Non-pigmented ciliary epithelial cell (primary cell): ENCODE measurements at places on chromosomes 5 and 9.

DNA sequence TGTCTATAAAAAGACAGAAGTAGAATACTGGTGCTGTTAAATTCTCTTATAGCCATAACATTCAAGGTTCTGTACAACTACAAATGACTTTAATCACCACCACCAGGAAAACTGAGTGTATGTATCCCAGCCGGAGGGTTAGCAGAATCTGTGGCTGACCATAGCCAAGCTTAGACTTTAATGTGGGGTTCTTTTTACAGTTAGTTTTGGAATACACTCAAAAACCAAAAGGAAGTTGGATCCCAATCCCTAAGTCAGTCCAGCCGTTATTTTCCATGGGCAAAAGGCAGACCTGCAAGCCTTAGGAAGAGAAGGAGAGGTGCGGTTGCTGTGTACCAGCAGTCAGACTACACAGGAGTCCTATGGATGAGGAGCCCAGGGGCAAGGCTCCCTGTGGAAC, 179.8 kb downstream of the ENC1 start:
- no peak for DNase-seq

DNA sequence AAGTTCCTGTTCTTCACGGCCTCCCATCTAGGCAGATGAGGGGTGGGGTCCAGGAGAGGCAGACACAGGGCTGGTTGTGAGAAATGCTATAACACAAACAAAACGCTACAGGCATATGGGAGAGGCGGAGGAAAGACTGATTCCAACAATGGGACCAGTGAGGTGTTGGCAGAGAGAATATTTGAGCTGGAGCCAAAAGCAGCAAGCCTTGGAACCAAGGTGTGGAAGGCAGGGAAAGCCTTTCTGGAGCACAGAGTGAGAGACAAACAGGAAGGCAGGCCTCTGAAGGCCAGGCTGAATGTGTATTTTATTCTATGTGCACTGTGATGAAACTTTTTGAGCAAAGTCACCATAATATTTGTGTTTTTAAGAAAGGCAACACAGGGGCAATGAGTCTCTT, 2.9 kb downstream of the ATPSCKMT start:
- no peak for DNase-seq

- no peak for DNase-seq
These were observed 58.7 kb upstream of the ANKRD55 start for GRCh38 chr5:56291661-56292374.

- no peak for DNase-seq
These were observed 765.3 kb upstream of the ADAMTS16 start for GRCh38 chr5:4374866-4375265.

DNA sequence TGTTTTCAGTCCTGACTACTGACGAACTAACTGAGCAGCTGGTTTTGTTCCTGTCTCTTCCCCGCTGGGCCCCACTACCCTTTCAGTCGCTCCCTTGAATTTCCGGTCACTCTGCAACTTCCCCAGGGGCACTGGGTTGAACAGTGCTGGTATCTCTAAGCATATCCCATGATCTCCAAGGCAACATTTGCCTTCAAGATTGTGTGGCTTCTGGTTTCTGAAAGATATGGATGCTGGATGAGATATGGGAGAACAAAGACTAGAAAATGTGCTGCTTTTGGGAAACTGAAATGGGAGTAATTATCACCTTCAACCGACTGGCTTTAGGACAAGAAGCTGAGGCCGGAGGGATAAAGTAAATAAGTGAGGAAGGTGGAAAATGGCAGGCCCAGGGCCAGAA, 258.2 kb upstream of the PIK3R1 start:
- no peak for DNase-seq

- DNase-seq, result no peak
These were observed 18.3 kb upstream of the ZFYVE16 start for GRCh38 chr5:80389580-80389979.

GRCh38 chr9:95316794-95317118, 753 bp downstream of the FANCC start:
- no peak for DNase-seq

- DNase-seq, result no peak
These were observed 17.8 kb downstream of the MRPL36 start for GRCh38 chr5:1781726-1782384.

- no peak for DNase-seq
These were observed 8.3 kb upstream of the TEX48 start for GRCh38 chr9:114690308-114690707.

- DNase-seq, result no peak
These were observed 328.6 kb downstream of the ENC1 start for GRCh38 chr5:74311961-74312360.

DNA sequence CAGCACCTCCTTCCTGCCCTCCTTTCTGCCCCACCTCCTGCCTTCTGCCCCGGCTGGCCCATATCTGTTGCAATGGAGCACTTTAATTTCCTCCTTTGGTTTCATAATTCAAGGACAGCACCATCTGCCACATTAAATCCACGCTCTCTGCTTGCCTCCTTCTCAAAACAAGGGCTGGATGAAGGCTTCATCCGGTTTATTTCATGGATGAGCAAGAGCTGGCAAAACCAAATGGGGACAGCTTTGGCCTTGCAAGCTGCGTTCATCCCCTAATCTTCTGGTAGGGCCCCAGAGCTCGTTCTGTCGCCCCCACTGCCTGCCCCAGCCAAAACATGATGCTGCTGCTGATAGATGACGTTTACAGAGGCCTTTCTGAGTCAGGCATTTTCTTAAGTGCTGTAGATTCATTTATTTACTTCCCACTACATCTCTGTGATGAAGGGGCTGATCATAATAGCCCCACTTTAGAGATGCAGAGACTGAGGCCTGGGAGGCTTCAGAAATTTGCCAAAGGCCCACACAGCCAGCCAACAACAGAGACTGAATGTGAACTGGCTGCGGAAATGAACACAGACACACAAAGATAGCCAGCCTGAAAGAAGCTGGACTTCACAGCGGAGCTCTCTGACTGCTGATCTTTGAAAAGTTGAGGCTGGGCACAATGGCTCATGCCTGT, 115.6 kb upstream of the CPEB4 start:
- no peak for DNase-seq
